ENCODE measurements at places on chromosomes 2 and 18. TPM values are rescaled to one million over a fixed set of nuclear protein-coding genes. Genes with fewer than 3 reads are reported as not detected.

AFF3 gene
- total RNA-seq: 0.48 TPM

KCNJ3 gene
- total RNA-seq: not detected

LOXHD1 gene
- not detected for total RNA-seq

MOB1A gene
- total RNA-seq: 177 TPM

SULT1C4 gene
- total RNA-seq: not detected

CXCR1 gene
- not detected for total RNA-seq

ATP6V1B1 gene
- not detected for total RNA-seq

- no peak for DNase-seq
Observed at GRCh38 chr2:44772131-44772530, 169.4 kb upstream of the SIX3 start.

DNA sequence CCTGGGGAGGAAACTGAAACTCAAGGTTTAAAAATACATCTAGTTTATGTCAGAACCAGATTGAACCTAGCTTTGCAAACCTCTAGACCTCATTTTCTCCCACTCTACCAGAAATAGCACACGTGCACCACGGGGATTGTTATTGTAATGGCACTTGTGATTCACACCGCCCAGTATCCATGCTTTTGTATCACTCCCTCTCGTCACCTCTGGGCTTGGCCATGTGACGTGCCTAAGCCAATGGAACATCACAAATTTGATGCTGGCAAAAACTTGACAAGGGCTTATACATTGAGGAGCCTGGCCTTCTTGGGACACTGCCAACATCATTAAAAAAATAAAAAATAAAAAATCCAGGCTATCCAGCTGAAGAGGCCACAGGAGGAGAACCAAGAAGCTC, 495.8 kb upstream of the POU3F3 start:
- no peak for DNase-seq

- no peak for DNase-seq
Observed at GRCh38 chr2:28582595-28582994, 86.7 kb downstream of the PLB1 start.

DNA sequence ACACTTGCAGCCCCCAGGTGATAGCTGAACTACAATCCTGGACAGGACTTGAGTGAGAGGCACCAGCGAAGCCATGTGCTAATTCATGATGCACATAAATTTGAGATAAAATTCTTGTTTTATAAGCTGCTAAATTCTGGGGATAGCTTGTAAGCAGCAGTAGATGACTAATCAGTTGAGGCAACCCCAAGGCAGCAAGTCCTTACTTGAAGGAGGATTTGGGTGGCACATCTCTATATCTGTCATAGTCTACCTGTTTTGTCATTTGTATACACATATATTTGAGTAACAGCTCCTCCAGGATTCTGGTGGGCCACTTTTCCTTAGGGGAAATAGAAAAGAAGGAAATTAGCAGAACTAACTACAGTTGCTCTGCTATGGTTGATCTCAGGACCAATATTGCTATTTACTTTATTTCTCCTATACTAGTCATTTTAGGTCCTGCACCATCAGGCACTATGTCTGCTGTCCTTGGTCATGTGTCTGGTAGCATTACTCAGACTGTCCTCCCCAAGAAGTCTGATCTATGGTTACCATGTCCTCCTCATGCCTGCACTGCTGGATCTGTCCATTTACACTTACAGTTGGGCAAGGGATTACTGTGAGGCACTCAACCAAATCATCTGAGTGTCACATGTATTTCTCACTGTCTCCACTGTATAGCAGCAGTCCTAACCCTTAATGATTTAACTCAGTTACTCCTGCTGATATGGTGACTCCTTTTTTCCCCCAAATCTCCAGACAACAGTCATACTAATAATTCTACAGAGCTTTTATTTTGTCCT, 436.0 kb upstream of the CWC22 start:
- DNase-seq: no peak

DNA sequence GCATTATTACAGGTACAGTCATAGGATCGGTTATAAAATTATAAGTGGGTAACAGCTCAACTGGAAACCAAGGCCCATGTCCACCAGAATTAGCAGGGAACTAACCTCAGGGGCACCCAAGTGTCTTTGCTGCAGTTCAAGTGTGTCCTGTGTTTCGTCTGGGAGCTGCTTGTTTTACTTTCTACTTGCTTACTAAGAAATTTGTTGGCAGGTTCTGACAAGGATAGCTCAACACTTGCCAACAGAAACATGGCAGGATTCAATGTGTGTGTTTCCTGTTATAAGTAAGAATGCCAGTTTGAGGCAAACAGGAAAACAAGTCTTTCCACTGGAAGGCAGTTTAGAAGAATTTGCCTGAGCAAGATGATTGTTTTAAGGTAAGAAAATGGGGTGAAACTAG, 104.5 kb downstream of the EPHA4 start:
- DNase-seq: no peak

- DNase-seq: no peak
Observed at GRCh38 chr18:8657050-8657820, 48.0 kb downstream of the RAB12 start.

GRCh38 chr2:218896501-218897393, 16.1 kb downstream of the WNT10A start:
- peak; percentile 96 for DNase-seq

- DNase-seq: no peak
Observed at GRCh38 chr2:49225126-49225525, 70.8 kb upstream of the FSHR start.

DNA sequence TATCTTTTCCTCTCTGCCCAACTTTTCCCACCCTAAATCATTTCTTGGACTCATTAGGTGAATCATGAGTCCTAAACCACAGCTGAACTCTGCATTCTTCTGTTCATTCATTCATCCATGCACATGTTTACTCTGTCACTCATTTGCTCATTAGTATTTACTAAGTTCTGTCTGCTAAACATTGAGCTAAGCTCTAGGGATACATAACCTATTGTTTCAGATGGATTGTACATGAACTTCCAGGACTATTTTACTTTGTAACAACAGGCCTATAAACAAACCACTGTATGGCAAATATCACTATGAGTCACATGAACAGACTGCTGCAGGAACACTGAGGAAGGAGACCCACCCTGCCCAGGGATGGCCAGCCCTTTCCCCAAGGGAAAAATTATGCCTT, 14.6 kb upstream of the DYNC2LI1 start:
- no peak for DNase-seq

GRCh38 chr2:241538838-241539615, 19.5 kb upstream of the BOK start:
- no peak for DNase-seq

DNA sequence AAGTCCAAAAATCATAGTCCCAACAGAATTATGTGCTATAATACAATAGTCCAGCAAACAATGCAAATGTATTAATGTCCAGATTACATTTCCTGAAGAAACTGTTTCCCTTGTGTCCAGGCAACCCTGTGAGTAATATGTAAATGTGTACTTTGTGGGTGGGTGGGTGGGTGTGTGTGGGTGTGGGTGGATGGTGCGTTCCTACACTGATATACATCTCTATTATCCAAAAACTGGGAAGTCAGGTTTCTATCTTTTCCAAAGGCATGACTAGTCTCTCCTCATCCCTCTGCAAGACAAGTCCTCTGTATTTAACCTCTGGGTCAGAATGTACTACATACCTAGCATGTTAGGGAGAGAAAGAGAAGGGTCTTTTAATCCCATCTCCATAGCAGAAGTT, 71.6 kb downstream of the LNPK start:
- no peak for DNase-seq

DNA sequence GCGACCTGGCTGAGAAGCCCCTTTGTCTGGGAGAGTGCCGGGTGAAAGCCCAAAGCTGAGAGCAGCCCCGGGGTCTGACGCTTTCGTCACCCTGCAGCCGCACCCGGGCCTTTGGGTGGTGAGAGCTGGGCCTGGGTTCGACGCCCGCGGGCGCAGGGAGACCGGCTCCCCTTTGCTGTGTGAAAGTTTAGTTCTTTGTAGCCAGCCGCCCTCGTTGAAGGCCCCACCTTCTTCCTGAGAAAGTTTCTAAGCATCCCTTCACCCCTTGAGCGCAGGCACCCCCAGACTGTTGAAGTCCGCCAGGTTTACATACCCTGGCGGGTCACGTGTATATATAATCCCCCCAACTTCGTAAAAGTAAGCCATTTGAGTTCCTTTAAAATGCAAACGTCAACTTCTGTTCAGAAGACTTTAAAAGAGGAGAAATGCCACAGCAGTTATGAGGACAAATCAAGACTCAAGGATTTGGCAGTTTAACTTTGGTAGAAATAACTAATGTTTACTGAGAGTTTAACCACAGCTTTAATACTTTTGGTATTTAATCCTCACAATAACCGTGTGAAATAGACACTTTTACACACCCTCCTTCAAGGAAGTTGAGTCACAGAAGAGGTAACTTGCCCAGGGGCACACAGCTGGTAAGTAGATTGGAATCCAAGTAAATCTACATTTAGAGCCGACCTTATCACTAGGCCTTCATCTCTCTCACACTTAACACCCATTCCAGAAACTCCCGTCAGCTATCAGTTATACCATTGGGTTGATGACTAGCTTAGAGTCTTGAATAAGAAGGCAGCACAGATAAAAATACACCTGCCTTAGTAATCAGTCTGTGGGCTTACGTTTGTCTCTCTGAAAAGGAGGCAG, 1.1 kb upstream of the MBOAT2 start:
- DNase-seq: no peak

- DNase-seq: no peak
Observed at GRCh38 chr2:84899304-84900204, 5.9 kb upstream of the TMSB10 start.

GRCh38 chr2:155145758-155146229, 447.3 kb downstream of the KCNJ3 start:
- DNase-seq: no peak

- no peak for DNase-seq
Observed at GRCh38 chr2:27714851-27715291, 51.2 kb downstream of the SLC4A1AP start.
